ENCODE measurements at places on chromosomes 7 and 10. TPM values are rescaled to one million over a fixed set of nuclear protein-coding genes. Genes with fewer than 3 reads are reported as not detected.

- DNase-seq, result no peak
Measured at GRCh38 chr10:104804880-104805279, 163.8 kb downstream of the SORCS3 start.

DNA sequence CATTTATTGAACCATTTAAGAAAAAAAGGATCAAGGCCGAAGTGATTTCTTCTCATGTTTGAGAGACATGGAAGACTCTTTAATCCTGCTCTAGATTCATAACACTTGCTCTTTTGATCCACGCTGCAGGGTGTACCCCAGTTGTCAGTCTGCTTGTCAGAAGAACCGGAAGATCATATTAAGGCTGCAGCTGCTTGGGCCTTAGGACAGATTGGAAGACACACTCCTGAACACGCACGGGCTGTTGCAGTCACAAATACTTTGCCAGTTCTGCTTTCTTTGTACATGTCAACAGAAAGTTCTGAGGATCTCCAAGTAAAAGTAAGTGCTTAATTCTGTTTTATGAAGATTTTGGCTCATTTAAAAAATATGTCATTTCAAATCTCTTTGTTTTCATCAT, 46.3 kb downstream of the SPAG6 start:
- no peak for DNase-seq

DNA sequence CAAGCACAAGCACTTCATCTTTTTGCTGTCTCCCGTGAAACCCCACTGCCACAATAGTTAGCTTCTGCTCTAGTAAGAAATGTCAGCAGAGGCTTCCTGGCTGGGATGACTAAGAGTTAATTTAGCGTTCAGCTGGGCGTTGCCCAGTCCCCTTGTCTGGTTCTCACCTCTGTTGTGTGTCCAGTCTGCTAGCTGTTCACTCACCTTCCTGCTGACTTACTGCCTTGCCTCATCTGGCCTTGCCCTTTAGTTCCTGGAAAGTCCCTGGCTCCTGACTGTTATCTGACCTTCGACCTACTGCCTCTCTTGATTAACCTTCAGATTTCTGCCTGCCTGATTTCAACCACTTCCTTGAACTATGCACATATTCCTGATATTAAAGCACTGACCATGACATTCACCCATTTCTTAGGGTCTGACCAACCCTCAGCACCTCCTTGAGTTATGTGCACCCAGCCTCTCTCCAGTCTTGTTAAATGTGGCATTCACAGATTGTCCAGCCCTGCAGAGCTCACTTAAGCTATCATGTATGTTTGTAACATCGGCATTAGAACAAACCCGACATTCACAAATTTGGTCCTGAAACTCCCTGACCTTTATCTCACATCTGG, 30.3 kb downstream of the C7orf33 start:
- DNase-seq, result no peak

DNA sequence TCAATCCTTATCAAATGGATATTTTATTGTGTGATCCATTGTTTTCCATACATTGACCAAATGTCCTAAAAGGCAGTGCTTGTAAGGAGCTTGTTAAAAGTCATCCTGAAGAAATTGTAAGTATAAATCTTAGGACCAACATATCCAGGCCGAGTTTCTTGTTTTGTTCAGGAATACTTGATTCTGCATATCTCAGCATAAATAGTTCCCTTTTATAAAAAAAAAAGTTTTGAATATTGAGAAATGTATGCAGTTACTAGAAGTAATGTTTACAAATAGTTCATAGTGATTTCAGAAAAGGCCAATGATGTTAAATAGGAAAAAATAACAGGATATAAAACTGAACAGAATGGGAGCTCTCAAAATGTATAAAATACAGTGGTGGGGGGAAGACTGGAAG, 6.6 kb downstream of the GRID1 start:
- no peak for DNase-seq

DNA sequence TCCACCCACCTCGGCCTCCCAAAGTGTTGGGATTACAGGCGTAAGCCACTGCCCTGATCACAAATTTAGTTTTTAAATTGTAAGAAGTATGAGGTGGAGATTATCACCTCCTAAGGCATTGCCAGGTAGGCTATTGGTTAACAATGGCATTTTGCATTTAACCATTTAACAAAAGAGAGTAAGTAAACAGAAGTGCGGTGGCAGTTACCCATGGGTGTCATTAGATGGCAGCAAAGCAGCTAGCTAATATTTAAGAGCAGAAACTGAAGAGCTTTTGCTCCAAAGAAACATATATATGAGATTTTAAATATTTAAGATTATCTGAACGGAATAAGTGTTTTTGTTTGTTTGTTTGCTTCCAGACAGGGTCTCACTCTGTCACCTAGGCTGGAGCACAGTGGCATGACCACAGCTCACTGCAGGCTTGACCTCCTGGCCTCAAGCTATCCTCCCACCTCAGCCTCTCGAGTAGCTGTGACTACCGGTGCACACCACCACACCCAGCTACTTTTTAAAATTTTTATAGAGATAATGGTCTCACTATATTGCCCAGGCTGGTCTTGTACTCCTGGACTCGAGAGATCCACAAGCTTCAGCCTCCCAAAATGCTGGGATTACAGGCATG, 325.5 kb upstream of the C7orf33 start:
- DNase-seq, result no peak

DNA sequence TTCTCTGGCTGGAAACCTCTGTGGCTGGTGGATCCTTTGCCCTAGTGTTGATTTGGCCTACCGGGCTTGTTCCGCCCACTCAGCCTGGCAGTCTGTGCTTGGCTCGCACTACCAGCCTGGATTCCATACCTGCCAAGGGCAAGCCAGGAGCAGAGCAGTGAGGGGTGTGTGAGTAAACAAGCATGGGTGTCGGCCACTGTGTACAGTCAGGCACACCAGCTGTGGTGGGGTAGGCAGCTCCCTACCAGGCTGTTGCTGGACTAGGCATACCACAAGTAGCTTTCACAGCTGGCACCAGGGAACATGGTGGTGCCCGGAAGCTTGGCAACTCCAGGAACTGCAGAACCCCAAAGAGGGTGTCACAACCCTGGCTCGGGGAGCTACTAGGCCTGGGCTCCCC, 942.9 kb upstream of the LRRN3 start:
- DNase-seq, result no peak

- no peak for DNase-seq
Measured at GRCh38 chr10:63140077-63140476, 6.9 kb downstream of the NRBF2 start.

Gene HECW1
- not detected for total RNA-seq

Gene DRGX
- total RNA-seq, result not detected
